ENCODE measurements at places on chromosomes 16 and 17. TPM values are rescaled to one million over a fixed set of nuclear protein-coding genes. Genes with fewer than 3 reads are reported as not detected.
A peak's percentile ranks its signal among the peaks of the same experiment; 100 is the strongest.

GRCh38 chr17:35359398-35359797 is 14.0 kb downstream of the SLFN11 start:
- no peak for DNase-seq

DNA sequence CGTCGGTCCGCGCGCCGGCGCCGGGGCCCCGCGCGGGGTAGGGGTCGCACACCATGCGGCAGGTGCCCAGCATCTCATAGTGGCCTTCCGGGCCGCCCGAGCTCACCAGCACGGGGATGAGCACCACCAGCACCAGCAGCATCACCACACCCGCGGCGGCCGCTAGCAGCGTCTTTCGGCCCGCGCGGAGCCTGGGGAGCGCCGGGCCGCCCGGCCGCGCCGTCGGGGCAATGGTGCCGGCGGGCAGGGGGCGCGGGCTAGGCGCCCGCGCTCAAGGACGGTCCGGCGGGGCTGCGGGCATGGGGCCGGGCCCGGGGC is 237 bp downstream of the C1QL1 start:
- no peak for DNase-seq

- no peak for DNase-seq
Measured at GRCh38 chr16:24035127-24035842, 199.5 kb downstream of the PRKCB start.

DNA sequence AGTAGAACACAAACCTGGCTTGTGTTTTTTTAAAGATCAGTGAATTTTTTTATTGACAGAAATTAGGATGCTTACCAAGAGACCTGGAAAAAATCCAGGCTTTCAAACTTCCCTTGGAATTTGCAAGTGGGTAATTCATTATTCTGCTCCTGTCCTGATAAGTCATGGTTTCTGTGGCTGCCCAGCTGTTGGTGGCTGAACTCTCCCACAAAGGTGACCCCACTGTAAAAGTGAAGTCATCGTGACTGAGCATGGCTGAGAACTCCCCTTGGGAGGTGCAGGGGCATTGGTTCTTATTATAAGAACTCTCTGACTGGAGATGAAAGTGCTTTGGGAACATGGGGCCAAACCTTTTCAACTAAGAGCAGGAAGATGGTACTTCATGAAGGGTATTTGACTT is 46.6 kb upstream of the TANC2 start:
- DNase-seq = no peak

The KCNH4 gene
- 0.15 TPM for total RNA-seq

The IGFALS gene
- total RNA-seq = not detected

DNA sequence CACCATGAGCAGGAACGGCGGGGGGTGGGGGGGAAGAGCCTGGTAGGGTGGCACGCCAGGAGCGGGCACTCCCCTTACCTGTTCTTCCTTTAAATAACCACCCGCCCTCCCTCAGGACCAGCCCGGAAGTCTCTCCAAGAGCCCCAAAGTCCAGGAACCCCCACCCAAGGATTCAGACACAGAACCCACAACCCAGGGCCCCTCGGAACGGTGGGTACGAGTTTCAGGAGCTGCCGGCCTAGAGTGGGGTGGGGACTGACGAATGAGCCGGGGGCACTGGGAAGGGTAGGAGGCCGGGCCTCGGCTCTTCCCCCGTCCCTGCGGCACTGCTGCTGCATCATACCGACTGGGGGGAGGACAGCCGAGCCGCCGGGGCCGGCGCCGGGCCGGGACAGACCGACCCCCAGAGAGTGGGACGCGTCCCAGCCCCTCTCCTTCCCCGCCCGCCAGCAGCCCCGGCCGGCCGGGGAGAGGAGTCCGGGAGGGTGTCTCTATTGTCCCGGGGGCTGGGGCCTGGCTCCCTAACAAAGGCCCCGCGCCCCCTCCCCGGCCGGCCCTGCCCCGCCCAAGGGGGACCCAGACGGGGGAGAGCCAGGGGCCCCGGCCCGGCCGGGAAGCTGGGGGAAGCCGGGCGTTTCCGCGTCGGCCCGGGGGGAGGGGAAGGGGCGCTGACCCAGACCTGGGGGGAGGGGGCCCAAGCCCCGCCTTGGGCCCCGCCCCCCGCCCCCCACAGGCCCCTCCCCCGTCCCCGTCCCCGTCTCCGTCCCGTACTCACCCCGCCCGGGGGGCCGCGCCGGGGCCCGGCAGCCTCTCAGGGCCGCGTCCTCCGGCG is 747 bp downstream of the ATXN7L3 start:
- DNase-seq = peak; percentile 77

DNA sequence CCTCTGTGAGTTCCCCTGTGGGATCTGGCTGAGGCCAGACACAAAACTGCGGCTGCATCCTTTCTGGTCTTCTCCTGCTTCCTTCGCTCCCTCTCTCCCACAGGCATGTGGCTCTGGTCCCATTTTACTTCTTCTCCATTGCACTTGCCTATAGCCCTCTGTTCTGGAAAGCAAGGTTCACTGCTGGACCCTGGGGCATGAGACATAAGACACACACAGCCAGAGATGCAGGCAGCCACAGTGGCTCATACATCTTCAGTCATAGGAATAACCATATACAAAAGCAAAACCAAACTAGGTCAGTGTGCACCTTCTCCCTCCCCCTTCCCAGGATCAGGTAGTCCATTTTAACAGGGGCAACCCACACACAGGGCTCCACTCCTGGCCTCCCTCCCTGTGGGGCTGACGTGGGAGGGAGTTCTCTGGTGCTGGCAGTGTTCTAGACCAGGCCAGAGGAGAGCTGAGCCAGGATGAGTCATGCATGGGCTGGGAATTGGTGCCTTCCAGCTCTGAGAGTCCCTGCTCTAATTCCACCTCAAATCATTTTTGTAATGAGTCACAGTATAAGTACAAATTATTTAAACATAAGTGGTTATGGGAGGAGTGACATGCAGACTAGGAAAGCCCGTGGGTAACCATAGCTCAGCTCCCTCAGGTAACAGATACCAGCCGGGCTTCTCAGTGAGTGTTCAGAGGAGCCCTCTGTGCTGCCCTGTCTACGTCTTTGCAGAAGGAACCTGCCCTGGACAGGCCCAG is 58.0 kb downstream of the ASIC2 start:
- DNase-seq = peak; percentile 89

- peak; percentile 90 for DNase-seq
Measured at GRCh38 chr17:28405632-28406472, at the start of gene SLC46A1. Gene SLC46A1, minus strand, starts transcription at chr17:28406212. Its CDS starts 98 bp downstream, at chr17:28406114.

The SLC47A1 gene
- 7.3 TPM for total RNA-seq

DNA sequence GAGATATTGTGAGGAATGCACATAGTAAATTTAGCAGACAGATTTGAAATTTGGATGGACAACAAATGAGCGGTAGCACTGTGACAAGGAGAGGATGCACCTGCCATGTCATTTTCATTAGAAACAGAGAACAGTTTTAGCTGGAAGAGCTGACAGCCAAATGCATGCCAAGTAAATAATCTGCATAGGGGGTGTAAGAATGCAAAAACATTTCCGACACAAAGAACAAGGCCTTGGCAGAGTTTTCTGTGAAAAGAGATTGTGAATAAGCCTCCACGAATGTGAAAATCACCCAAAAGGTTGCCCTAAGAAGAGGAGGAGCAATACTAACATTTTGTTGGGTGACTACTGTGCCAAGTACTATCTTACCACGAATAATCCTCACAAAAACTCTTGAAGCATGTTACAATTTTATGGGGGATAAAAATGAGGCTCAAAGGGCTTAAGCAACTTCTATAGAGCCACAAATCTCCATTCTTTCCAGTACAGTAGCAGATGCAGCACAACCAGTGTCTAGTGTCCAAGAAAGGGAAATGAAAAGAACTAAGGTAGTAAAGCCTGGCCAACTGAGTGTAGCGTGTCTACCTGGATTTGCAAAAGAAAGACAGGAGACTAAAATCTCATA is 28.3 kb downstream of the TMEM100 start:
- no peak for DNase-seq

The PYDC1 gene
- not detected for total RNA-seq

- DNase-seq = no peak
Measured at GRCh38 chr16:77459534-77460254, 24.9 kb upstream of the ADAMTS18 start.

The PAM16 gene
- 23.6 TPM for total RNA-seq

- DNase-seq = peak; percentile 54
Measured at GRCh38 chr17:2138318-2138717, 83.4 kb downstream of the HIC1 start.

DNA sequence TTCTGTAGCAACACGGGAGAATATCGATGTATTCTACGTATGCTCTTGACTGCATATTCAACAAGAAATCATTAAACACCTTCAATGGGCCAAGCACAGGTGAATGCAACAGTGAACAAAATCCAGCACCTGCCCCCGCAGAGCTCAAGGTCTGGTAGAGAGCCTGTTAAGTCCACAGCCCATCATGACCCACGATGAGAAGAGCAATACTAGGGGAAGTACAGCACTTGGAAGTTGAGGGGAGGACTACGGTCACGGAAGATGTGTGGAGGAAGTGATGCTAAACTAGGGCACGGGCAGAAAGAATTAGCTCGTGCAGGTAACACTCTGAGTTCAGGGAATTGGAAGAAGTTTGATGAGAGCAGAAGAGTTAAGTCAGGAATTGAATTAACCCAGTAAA is 253.6 kb downstream of the HAPSTR1 start:
- DNase-seq = no peak

DNA sequence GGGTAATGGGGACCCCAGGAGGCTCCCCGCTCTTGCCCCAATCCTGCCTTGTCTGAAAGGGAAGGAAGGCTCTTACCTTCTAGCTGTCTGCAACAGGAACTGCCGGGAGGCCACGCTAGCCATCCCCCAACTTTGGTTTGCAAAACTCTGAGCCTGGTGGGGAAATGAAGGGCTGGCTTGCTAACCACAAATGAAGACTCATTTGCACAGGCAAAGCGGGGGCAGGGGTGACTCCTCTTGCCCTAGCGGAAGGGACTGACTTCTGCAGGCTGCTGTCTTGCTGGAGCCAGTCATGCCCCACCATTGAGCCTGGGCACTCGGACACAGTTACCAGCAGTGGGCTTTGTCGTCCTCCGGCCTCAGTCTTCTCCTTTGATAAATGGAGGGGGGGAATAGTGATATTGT is 52.6 kb downstream of the PLCG2 start:
- peak; percentile 76 for DNase-seq

The PAQR4 gene
- 5.7 TPM for total RNA-seq

- DNase-seq = no peak
Measured at GRCh38 chr17:77474292-77474988, 333.7 kb downstream of the SEC14L1 start.

DNA sequence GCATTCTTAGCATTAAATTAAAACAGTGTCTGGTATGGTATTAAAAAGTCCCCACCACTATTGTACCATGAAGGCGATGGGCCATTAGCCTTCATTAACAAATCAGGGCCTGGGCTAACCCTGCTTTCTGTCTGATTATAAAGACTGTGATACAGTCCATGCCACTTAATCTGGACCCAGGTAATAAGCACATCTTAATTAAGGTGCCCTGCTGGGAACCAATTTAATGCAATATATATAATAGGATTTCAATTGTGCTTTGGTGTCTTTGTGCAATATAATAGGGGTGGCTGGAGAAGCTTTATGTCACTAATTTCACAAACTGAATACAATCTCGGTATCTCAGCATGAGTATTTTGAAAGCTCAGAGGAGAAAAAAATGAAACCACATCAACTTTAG is 64.4 kb upstream of the CDH8 start:
- DNase-seq = no peak

The TBC1D3E gene
- total RNA-seq = not detected

GRCh38 chr17:68937890-68938514 is 17.2 kb downstream of the ABCA8 start:
- no peak for DNase-seq

GRCh38 chr17:31674305-31674704 is 184.7 kb downstream of the COPRS start:
- DNase-seq = no peak

GRCh38 chr17:49580981-49581647 is 5.4 kb downstream of the NXPH3 start:
- DNase-seq = no peak

DNA sequence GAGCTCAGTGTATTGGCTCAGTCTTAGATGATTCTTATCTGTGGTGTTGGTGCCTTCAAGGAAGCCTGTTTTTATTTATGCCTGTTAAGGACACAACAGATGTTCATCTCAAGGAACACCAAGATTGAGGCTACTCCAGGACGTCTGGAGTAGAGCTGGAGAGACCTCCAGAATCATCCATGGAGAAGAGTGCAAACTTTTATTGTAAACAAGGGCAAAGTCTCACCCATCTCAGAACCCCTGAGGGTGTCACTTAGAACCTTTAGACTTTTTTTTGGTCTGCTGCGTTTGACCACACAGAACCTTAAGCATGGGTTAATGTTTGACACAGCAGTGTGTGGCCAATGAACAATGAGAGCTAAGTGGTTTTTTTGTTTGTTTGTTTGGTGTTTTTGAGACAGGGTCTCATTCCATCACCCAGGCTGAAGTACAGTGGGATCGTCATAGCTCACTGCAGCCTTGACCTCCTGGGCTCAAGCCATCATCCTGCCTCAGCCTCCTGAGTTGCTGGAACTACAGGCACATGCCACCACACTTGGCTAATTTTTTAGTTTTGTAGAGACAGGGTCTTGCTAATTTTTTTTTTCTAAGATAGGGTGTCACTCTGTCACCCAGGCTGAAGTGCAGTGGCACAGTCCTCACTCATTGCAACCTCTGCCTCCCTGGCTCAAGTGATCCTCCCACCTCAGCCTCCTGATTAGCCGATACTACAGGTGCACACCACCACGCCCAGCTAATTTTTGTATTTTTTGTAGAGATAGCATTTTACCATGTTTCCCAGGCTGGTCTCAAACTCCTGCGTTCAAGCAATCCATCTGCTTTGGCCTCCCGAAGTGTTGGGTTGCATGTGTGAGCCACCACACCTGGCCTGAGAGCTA is 16.3 kb downstream of the SLC47A1 start:
- no peak for DNase-seq

GRCh38 chr16:51524070-51524469 is 373.0 kb upstream of the SALL1 start:
- DNase-seq = no peak

- no peak for DNase-seq
Measured at GRCh38 chr17:66507982-66508760, 205.8 kb downstream of the PRKCA start.

DNA sequence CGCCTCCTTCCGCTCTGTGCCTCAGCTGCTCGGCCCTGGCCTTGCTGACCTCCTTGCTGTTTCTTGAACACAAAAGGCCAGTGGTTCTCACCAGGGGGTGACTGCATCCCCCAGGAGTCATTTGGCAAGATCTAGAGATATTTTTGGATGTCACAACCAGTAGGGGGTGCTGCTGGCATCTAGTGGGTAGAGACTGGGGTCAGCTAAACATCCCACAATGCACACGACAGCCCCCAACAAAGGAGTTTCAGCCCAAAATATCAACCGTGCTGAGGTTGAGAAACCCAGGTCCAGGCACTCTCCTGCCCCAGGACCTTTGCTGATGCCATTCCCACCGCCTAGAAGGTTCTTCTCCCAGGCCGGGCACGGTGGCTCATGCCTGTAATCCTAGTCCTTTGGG is 39.7 kb downstream of the ABCC6 start:
- DNase-seq = no peak

DNA sequence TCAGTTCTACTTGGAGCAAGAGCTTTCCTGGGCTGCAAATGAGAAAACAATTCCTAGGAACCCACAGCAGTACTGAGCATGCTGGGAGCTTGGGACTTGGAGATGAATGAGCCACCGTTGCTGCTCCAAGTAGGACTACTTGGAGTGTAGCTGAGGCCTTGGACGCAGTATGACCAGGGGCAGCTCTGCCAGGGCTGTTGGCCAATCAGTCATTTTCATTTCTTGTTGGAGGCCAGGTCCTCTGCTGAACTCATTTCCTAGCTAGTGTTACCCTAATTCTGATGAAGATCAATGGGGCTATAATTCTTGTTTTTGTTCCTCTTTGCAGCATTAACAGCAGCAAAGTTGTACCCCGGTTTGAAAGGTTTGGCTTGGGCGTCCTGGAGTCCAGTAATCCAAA is 8.0 kb upstream of the LGALS9 start:
- no peak for DNase-seq

The FAM20A gene
- 71.6 TPM for total RNA-seq

The CA5A gene
- total RNA-seq = not detected

GRCh38 chr16:79656553-79657115 is 56.1 kb upstream of the MAF start:
- DNase-seq = no peak
